ENCODE measurements at places on chromosomes 6 and 20.

DNA sequence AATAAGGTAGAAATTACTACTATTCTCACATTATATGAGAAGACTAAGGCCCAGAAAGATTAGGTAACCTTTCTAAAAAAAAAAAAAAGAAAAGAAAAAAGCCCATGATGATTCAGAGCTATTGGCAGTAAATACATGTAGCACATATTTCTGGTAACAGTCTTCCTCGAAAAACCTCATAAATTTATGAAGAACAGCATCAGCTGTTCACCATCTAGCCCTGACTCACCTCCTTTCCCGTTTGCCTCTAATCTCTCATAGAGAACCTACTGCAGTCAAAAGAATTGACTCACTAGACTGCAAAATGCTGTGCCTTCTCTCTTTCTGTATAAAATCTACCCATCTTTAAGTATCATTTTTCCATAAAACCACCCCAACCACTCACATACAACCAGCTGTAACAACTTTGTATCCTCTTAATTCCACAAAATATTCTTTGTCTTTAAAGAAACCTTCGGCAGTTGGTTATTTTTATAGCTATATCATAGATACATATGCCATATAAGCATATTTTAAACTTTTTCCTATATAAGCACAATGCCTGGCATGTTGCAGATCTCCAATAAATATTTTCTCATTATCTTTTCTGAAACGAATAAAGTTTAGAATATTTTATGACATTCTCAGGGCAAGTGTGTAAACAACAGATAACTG is 152.7 kb upstream of the ENPP5 start:
- no peak for DNase-seq

DNA sequence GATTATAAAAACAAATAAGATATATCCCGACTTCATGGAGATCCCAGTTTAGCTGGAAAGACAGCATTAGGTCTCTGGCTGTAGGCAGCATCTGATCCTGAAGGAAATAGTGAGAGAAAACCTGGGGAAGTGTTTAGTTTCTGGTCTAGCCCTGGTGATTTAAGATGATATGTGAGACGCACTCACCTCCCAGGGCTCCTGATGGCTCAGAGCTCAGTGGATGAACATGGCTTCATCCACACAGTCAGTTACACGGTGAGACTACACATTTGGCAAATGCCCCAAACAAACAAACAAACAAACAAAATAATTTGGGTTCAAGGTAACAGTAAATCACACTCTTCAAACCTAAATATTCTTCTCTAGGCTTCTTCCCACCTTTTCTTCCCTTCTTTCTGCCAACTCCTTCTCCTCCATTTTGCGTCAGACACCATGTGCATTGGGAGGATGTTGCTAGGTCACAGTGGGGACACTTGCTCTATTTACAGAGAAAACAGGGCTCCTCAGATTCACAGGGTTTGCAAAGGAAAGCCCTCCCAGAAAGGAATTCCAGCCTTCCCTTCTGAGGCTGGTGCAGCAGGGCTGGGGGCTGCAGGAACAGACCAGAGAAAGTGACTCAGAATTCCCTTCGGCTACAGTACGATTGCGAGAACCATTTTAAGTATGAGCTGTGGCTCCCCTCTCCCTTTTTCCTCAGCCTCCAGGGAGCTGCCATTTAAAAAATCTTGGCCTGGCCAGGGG is 59.6 kb upstream of the SALL4 start:
- DNase-seq: no peak

- no peak for DNase-seq
These were observed at the start of gene MYLK2 for GRCh38 chr20:31819083-31819784. Gene MYLK2, plus strand, starts transcription at chr20:31819356. Its CDS starts 225 bp downstream, at chr20:31819581.

DNA sequence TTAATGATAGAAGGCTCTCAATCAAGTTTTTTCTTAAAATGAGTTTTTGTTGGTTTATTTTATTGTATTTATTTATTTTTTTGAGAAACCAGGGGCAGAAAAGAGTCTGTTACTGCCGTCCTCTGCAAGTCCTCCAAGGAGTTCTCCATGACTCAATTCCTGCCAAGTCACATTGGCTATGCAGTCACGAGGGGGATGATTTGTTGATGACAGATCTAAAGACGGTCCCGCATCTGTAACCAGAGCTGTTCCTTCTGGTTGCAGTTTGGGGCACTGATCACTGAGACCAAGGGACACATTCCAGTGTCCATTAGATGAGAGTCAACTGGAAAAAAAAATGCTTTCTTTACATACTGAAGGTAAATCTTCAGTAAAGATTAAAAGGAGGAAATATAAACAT is 13.9 kb upstream of the TSHZ2 start:
- DNase-seq: no peak

GRCh38 chr6:29790626-29791025 is 37.0 kb upstream of the HLA-G start:
- no peak for DNase-seq

DNA sequence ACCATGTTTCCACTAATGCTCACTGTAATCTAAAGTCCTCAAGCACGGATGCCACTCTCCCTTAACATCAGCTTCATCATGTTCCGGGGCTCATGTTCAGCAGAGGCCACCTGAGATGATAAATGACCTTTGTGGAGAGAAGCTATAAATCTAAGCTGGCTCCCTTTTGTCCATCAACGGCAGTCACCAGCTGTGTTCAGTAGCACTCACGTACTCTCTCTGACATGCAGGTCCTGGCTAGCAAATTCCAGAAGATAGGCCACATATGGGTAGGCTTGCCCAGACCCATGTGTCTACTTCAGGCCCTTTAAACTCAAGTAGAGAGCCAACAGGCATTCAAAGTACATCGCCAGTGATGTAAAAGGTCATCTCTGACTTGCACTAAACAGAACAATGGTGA is 38.6 kb downstream of the MYLK4 start:
- no peak for DNase-seq

DNA sequence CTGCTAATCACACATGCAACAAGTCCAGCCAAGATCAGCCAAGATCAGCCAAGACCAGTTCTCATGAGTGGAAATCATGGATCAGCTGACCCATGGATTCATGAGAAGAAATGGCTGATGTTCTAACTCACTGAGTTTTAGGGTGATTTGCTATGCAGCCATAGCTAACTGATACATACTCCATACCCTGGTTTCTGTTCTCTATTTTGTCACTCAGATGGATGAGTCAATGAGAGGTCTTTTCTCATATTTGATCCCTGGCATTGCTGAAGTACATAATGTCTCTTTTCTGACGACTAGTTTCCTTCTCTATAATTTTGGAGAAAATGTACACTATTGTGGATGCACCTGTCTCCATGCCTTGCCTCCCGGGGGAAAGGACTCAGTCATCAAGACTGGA is 118.4 kb upstream of the LY86 start:
- no peak for DNase-seq

DNA sequence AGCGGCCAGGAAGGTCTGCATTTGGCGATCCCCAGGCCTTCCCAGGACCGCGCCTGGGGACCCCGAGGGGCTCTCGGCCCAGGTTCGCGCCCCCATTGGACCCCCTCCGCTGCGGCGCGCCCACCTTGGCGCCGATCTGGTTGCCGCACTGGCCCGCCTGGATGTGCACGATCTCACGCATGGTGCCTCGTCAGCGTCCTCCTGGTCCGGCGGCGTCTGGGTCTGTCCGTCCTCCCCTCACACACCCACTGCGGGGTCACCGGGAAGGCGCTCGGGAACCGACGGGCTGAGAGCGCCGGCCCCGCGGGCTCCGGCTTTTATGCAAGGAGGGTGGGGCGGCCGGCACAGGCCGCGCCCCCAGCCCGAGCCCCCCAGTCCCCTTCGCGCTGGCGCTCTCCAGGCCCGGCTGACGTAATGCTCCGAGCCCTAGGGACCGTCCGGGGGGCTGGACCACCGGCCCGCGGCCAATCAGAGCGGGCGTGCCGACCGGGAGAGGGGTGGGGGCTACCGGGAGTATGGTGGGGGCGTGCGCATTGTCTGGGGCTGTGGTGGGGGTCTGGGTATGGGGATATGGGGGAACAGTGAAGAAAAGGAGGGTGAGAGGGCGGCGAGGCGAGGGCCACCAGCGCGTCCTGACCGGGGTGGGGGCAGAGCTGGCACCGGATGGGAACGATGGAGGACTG is at the start of gene TUBB2B:
Gene TUBB2B, minus strand, starts transcription at position 291 of the 683 bp plus-strand sequence. Its CDS starts 110 bp downstream, at position 181.
- no peak for DNase-seq

DNA sequence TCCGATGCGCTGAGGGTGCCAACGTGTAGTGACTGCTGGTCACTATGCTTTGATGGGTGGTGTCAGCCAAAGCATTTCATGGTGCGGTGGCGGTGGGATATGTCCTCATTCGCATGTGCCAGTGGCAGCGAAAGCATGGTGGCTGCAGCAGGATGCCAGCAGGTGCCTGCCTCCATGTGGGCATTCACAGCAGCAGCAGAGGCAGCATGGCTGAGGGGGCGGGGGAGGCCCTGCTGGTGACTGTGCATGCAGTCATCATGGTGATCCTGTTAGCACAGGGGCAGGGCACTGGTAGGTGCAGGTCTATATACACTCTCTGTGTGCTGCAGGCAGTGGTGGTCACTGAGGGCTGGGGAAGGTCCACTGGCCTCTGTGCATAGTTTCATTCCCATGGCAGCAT is 22.0 kb downstream of the FIG4 start:
- no peak for DNase-seq

DNA sequence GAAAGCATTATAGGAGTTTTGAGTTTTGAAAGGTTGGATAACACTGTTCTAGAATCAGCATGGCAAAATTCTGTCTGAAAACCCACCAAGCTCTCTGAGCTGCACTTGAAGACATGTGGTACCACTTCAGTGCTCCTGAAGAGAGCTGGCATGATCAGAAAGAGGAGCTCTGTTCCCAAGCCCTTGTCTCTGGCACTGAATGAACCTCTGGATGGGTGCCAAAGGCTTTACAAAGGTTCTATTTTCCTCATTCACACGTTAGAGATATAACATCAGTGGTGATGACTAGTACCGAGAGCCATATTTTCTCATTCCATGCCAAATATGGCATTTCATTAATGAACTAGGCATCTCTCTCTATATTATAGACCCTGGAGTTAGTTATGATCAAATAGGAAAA is 301.8 kb upstream of the ID4 start:
- DNase-seq: peak; percentile 90

DNA sequence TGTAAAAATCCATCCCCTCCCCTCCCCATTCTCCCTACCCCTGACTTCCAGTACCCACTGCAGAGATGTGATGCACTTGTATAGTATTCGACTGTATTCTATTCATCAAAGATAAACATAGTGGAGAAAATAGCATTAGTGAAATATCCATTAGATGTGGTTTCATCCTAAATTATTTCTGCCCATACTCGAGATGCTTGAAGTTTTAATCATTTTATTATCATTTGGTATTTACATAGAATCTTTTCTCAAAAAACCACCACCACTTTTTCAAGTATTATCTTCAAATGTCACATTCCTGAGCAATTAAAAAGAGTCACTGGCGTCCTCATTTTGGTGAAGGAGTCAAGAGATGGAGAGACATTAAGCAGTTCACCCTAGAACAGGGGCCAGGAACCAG is 181.9 kb downstream of the HAO1 start:
- DNase-seq: no peak

- DNase-seq: no peak
These were observed 504 bp downstream of the SNTA1 start for GRCh38 chr20:33443006-33443511.

- DNase-seq: no peak
These were observed 81.4 kb downstream of the JARID2 start for GRCh38 chr6:15327271-15327670.

GRCh38 chr20:51700809-51701285 is 67.3 kb downstream of the ATP9A start:
- no peak for DNase-seq

GRCh38 chr6:161985876-161986423 is 712.1 kb upstream of the AGPAT4 start:
- DNase-seq: no peak

GRCh38 chr20:8390037-8390433 is 258.0 kb downstream of the PLCB1 start:
- no peak for DNase-seq

DNA sequence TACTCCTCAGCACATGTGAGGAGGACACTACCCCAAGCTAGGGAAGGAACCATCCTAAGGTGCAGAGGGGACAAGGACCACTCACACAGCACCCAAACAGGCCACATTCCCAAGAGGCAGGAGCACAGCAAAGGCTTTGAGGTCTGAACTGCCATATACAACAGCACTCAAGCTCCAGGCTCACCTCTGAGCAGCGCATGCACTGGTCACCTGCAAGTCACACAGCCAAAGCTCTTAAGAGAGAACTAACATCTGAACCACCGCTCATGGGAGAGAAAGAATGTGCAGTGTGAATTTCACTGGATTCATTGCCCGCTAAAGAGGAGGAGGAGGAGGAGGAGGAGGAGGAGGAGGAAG is 31.0 kb downstream of the NPEPL1 start:
- DNase-seq: no peak

- DNase-seq: no peak
These were observed 17.6 kb downstream of the PRDM1 start for GRCh38 chr6:106103728-106104109.

DNA sequence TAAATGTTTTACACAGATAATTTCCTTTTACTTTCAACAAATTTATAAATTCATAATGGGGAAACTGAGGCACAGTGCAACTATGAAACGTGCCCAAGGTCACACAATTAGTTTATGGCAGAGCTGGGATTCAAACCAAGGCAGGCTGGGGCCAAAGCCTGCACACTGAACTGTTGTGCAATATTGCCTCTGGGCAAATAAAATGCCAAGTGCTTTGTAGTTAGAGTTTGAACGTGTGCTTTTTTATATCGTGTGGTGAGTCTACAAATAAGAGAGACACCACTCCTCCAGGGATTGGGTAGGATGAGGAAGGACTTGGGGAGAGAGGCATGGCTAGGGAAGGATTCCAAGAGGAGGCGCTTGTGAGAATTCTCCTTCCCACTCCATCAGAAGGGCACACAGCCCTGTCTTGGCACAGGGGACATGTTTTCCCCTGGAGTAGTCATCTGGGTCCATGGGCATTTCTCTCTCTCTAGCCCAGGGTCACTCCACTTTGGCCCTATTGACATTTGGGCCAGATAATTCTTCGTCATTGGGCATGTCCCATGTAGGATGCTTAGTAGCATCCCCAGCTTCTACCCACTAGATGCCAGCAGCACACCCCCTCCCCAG is 2.8 kb upstream of the CDH22 start:
- no peak for DNase-seq

GRCh38 chr6:112296122-112296521 is 41.8 kb upstream of the LAMA4 start:
- peak; percentile 13 for DNase-seq

DNA sequence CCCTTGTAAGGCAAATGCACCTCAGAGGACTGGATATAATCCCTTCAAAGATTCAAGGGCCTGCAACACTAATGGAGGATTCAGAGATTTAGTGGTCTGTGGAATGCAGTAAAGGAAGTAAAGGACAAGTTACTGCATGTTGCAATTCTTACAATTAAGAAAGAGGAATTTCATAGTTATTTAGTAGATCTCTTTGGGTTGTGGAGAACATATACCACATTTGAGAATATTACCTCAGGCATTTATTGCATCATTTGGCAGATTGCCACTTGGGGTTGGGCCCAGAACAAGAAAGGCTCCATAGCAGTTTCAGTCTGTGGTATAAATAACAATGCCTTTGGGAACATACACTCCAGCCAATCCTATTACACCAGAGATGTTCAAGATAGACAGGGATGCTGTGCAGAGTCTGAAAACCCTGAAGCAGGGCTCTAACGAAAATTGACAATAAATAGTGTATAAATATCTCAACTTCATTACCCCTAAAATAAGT is 20.9 kb upstream of the EPM2A start:
- DNase-seq: peak; percentile 95
